ENCODE measurements at places on chromosomes 1 and 21.

DNA sequence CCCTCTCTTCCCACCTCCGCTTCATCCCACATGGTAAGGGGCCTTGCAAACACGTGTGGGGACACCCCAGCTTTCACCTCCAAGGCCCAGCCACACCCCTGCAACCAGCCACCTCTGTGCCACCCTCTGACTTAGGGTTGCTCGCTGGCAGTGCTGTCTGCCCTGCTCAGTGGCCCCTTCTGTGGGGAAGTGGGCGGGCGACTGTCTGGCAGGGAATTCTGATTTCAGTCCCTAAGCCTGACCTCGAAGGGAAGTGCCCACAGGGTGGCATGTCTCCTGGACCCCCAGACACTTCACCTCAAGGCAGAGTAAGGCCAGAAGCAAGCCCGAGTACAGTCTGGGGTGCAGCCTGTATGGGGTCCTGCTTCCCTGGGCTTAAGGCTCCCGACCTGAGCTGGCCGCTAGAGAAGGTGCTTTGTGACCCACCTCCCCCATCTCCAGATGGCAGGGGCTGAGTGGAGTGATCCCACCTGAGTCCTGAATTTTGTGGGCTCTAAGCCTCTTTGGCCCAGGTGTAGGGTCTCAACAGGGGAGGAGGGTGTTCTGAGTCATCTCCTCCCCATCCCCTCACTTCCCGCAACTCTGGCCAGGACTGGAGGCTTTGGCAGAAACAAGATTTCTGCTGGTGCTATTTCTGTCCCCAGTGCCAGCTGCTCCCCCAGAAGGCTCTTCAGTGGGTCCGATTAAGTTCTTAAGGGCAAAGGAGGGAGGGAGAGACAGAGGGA, 7.0 kb downstream of the RD3 start:
- DNase-seq: no peak

- no peak for DNase-seq
Measured at GRCh38 chr21:35436899-35437298, 387.8 kb upstream of the RUNX1 start.

DNA sequence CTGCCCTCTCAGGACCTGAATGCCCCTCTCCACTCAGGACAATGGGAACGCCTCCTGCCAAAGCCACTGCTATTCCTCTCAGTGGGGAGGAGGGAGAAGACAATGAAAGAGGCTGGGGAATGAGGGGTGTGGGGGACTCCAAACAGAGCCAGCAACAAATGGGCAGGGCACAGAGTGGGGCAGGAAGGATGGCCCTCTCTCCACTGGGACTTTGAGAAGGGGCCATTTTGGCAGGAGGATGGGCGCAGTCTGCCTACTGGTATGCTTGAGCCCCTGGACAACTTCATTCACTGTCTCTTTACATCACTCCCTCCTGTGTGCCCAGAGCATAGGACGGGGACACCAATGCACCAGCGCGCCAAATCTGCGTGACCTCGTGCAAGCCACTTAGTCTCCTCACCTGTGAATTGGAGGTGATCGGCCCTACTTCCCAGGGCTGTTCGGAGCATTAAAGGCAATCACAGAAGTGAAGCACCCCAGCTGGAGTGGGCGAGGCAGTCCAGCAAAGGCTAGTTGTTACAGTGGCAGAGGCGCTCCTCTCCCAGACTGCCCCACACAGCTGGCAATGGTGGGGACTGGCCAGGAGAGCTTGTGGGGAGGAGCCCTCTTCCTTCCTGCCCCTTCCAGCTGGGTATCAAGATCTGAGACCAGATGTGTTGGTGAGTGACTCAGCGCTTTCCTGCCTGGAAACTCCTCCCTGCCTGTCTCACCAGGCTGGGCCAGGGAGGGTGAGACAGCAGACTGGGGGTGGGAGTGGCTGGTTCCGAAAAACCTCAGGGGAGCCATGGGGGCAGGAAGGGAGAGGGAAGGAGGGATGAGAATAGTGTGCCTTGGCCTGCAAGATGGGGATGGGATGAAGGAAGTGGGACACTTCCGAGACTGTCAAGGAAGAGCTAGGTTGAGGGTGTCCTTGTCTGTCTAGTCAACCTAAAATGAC, 22.4 kb upstream of the SYNC start:
- DNase-seq: peak; percentile 16

GRCh38 chr1:20194224-20194623, 7.9 kb upstream of the PLA2G2C start:
- no peak for DNase-seq

GRCh38 chr1:213582976-213583567, 404.7 kb upstream of the PROX1 start:
- DNase-seq: no peak

GRCh38 chr1:184768467-184768866, 13.8 kb upstream of the EDEM3 start:
- DNase-seq: no peak

DNA sequence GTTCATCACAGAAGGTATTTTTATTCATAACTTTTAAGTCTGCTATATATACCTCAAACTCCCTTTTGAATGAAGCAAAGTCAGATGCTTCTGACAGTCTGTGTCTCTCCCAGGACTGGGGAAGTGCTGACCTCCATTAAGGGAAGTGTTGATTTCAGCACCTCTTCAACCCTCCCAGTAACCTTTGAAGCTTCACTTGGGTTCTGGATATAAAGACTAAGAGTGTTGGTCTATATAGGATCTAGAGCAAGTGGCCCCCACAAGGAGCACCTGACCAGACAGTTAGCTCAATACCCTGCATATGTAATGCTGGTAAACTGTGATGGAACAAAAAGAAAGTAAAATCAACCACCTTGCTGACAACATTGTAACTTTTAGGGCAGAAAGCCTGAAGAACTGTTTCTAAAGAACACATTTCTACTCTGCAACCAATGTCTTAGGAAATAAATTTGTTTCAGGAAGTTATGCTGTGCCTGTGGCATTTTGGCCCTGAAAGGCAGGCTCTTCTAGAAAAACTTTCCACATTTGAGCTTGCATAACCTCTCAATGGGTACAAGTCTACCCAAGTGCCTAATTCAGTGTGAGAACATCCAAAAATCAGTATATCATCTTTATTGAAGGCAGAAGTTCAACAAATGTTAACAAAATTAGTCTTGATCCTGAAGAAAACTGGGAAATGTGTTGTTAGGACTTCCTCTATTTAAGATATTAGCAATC, 865 bp upstream of the PTPN22 start:
- no peak for DNase-seq

- no peak for DNase-seq
Measured at GRCh38 chr1:115594600-115594999, 47.2 kb upstream of the VANGL1 start.

GRCh38 chr1:18088077-18088594, 19.5 kb upstream of the IGSF21 start:
- DNase-seq: no peak

- no peak for DNase-seq
Measured at GRCh38 chr1:223233410-223234169, 90.5 kb upstream of the TLR5 start.

DNA sequence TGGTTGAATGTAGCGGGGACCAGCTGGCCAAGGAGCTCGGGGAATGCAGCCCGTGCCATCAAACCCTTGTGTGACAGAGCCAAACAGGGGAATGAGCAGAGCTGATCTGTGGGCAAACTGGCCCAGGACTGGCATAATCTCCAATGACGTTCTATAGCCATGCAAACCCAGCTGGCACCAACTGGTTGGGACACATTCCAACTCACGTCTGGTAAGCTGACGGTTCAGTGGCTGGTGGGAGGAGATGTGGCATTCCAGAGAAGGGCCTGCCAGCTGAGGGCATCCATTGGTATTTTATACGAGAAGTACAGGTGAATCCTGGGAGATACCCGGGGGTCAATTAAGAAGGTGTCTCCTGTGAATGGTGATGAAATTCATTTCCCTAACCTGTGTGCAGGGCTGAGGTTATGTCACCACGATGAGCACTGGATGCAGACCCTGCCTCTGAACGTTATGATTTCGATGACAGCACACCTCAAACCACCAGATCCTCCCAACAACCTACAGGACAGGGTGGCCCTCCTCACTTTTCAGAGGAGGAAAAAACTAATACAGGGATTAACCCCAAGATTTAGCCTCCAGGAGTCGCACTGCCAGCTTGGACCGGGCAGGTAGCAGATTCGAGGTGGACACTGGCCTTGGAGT, 39.0 kb upstream of the RUNX3 start:
- no peak for DNase-seq

GRCh38 chr1:245790441-245790840, 635.7 kb downstream of the KIF26B start:
- no peak for DNase-seq

DNA sequence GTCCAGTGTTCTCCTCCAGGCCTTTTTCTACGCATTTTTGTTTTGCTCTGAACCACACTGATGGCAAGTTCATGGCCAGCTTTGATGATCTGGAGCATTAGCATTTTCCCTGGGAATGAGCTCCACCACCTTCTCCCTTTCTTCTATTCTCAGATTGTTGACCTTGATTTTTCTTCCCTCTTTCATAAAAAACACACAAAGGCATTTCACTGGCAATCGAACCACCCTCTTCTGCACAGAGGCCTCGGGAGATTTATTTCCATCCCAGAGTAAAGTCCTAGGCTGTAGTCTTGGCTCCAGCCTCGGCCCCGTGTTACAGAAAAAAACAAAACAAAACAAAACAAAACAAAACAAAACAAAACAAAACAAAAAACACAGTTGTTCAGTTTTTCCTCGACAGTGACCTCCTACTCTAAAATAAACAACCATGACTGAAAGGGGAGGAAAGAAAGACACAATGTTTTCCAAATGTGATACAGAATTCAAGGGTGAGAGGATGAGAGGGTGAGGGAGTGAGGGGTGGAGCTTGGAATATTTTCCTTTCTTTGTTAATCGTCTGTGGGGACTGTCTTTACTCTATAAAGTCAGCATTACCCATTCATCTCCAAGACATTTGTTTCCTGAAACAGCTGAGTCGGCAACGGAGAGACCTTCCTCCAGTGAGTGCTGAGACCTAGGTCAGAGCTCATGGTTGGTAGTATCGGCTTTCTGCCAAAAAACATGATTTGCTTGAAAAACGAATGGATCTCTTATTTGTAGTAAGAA, 29.8 kb upstream of the RNF186 start:
- DNase-seq: no peak

DNA sequence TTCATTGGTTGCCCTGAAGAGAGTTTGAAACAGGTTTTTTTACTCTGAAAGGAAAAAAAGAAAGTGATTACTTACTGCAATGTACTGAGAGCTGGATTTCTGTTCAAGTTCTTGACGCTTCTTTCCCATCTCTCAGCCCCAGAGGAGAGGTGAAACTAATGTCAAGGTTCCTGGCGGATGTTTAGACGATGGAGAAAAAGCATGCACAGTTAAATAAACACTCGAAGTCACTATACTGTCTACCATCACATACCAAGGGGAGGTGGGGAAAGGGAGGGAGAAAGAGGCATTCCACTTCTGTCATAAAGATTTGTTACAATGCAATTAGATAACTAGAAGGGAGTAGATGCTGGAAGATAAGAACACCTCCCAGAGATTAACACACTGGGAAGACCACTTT, 177.0 kb upstream of the TNR start:
- no peak for DNase-seq

GRCh38 chr1:228081144-228081543, 1.4 kb upstream of the ARF1 start:
- DNase-seq: no peak

DNA sequence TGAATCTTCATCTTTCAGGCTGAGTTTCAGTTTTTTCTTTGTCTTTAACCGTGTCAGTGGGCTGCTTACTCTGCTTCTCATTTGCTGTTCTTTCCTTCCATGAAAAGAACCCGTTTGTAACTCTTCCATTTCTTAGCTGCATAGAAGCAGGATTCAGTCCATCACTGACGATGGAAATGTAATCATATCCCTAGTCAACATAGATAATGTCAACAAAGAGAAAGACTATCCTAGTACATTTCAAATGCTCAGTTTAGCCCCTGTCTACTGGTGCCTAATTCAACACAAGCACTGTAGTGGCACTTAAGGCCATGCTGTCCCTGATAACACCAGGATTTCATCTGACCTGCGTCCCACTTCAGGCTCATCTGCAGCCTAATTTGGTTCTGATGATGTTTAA, 376 bp downstream of the GBP1 start:
- no peak for DNase-seq

- DNase-seq: no peak
Measured at GRCh38 chr1:108557296-108557695, 2.6 kb upstream of the EEIG2 start.

GRCh38 chr1:152951711-152952110, 4.7 kb downstream of the SPRR5 start:
- DNase-seq: no peak

GRCh38 chr1:171434717-171435346, 50.5 kb upstream of the PRRC2C start:
- no peak for DNase-seq

DNA sequence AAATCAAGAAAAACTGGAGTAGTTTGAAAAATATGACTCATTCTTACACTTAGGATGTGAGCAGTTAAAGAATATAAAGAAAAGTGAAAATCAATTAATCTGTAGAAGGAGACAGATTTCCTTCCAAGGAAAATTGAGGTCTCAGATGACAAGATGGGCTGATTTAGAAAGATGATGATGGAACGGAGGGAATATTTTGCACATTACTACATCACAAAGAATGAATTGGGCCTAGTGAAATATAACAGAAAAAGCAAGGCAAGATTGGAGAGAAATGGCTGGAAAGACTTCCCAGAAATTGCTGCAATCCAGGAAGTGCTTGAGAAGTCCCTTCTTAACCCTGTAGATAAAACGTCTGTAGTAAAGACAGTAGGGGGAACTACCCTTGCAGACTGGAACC, 169.1 kb upstream of the SYT6 start:
- DNase-seq: no peak

GRCh38 chr1:8858888-8859706, 19.4 kb downstream of the ENO1 start:
- DNase-seq: peak; percentile 68

GRCh38 chr1:84412316-84412942, 14.1 kb downstream of the DNASE2B start:
- DNase-seq: no peak

DNA sequence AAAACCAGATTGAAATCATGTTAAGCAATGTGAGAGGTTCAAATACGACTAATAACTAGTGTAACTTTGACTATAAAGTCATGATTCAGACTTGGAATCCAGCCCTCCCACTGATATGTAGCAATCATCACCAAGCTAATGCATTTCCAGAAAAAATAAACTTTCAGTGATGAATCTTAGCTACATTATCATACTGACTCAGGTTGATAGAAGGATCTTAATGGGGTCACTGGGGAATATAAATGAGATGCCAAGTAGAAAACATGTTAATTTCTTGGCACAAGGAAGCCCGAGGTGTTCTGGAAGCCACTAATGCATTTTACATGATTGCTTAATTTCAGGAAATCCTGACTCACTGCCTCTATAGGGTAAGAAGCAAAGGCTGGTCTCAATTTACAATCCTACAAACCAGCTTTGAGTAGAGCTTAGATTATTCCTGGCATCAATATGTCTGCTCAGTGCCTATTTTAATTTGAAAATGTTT, 67.7 kb downstream of the SELENOF start:
- DNase-seq: no peak

GRCh38 chr1:179706339-179706941, 36.7 kb upstream of the FAM163A start:
- DNase-seq: peak; percentile 47

GRCh38 chr1:107941123-107941522, 23.9 kb downstream of the VAV3 start:
- no peak for DNase-seq

- DNase-seq: no peak
Measured at GRCh38 chr1:107141491-107142126, 770 bp downstream of the NTNG1 start.

All from Caco-2 (cell line).